ENCODE measurements at places on chromosomes 7 and 10. TPM values are rescaled to one million over a fixed set of nuclear protein-coding genes. Genes with fewer than 3 reads are reported as not detected.

GFRA1 gene
- 0.17 TPM for total RNA-seq

CYP2C9 gene
- not detected for total RNA-seq

TMEM184A gene
- total RNA-seq, result 15.1 TPM

KCND2 gene
- total RNA-seq, result 0.17 TPM

CYP2C19 gene
- total RNA-seq, result not detected

KNDC1 gene
- 1.2 TPM for total RNA-seq

COPS6 gene
- 100 TPM for total RNA-seq

Measured in mammary epithelial cell (primary cell).